ENCODE measurements at places on chromosomes 1 and 21. TPM values are rescaled to one million over a fixed set of nuclear protein-coding genes. Genes with fewer than 3 reads are reported as not detected.

The CYP4A11 gene
- total RNA-seq, result under 0.01 TPM

The SNX7 gene
- total RNA-seq, result 25.1 TPM

The SUSD4 gene
- 4.7 TPM for total RNA-seq

The HORMAD1 gene
- total RNA-seq, result not detected

The CFAP45 gene
- total RNA-seq, result not detected

The ADGRL2 gene
- total RNA-seq, result 93.4 TPM

The CRYAA gene
- total RNA-seq, result not detected

The FCGR2B gene
- total RNA-seq, result 0.52 TPM

The UBR4 gene
- total RNA-seq, result 73.6 TPM

The ARPC5 gene
- 26.1 TPM for total RNA-seq

The GJB5 gene
- total RNA-seq, result not detected

The GBP6 gene
- total RNA-seq, result not detected

The TCHH gene
- not detected for total RNA-seq

The LORICRIN gene
- not detected for total RNA-seq

The TEX38 gene
- not detected for total RNA-seq

The BTG2 gene
- 32.4 TPM for total RNA-seq

The FMN2 gene
- 2.1 TPM for total RNA-seq

The RAP1GAP gene
- 1.0 TPM for total RNA-seq

The LCE1F gene
- not detected for total RNA-seq

The CAPZA1 gene
- 63.7 TPM for total RNA-seq

The FAM131C gene
- not detected for total RNA-seq

The CAPN8 gene
- 1.0 TPM for total RNA-seq

The BACE2 gene
- 39.1 TPM for total RNA-seq

The GBP7 gene
- total RNA-seq, result not detected

The HJV gene
- total RNA-seq, result 439 TPM

The SYT14 gene
- under 0.01 TPM for total RNA-seq

The C1QB gene
- 18.3 TPM for total RNA-seq

The AADACL3 gene
- total RNA-seq, result not detected

The ETNK2 gene
- total RNA-seq, result 6.8 TPM

The EBNA1BP2 gene
- total RNA-seq, result 19.3 TPM

The HTR1D gene
- total RNA-seq, result not detected

The SPRR2F gene
- not detected for total RNA-seq

The STYXL2 gene
- total RNA-seq, result 99.7 TPM

The DYNLT5 gene
- total RNA-seq, result 0.52 TPM

The ZNF436 gene
- 67.3 TPM for total RNA-seq

The PDE9A gene
- 1.6 TPM for total RNA-seq
